Right ventricle myocardium superior (tissue), 1 donor: ENCODE measurements at places on chromosomes 5 and 9.

DNA sequence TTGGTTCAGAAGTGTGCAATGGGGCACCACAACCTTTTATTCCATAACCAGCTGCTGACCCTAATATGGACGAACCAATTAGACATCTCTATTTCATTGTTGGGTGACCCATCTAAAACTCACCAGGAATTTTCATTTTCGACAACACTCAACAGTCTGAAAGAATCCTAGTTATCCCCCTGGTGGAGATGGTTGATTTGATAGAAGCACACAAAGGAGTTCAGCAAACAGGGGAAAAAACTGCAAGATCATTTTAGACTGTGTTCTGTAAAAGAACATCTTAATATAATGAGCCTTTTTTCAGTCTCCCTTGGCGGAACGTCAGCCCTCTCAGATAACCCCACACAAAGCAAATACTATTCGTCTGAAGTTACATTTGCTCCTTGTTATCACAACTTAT is 367.4 kb downstream of the KIAA0825 start:
- DNase-seq: no peak

DNA sequence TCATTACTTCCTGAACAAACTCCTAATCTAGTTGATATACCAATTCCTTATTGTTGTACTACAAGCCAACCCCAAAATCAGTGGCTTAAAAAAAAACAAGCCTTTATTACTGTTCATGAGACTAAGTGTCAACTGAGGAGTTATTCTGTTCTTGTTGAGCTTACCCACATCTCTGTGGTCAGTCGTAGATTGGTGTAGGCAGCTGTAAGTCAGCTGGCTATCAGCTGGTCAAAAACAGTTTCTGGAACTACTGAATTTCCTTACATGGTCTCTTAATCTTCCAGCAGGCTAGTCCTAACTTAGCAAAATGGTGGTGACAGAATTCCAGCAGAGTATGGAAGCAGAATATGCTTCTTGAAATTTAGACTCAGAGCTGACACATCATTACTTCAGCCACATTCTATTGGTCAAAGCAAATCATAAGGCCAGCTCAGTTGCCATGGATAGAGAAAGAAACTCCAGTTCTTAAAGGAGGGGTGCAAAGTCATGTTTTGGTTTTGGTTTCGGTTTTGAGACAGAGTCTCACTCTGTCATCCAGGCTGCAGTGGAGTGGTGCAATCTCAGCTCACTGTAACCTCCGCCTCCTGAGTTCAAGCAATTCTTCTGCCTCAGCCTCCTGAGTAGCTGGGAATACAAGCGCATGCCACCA is 386.1 kb upstream of the MPDZ start:
- no peak for DNase-seq

DNA sequence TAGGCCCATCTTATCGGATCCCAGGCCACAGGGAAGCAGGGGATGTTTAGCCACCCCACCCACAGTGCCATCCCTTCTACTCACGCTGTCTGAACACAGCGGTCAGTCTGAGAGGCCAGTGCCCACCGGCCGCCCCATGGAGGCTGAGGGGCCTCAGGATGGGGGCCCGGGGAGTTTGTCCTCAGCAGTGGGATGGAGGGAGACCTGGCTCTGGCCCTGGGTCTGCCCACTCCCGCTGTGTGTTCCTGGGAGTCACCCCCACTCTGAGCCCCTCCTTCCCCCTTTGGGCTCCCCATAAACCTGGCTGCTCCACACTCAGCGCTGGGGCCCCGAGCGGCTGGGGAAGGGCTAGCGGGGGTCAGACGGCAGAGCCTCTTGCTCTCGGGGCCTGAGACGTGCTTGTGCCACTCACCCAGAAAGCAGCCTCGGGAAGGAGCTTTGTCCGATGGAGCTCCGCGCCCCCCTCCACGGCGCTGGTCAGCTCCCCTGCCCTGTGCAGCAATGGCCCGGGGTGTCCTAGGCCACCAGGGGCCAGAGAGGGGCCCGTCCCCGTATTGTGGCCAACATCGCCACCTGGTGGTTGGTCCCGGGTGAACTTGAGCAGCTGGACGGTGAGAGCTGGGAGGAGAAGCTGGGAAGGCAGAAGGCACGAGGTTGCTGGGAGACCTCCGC is 10.9 kb upstream of the LAMC3 start:
- peak; percentile 82 for DNase-seq

DNA sequence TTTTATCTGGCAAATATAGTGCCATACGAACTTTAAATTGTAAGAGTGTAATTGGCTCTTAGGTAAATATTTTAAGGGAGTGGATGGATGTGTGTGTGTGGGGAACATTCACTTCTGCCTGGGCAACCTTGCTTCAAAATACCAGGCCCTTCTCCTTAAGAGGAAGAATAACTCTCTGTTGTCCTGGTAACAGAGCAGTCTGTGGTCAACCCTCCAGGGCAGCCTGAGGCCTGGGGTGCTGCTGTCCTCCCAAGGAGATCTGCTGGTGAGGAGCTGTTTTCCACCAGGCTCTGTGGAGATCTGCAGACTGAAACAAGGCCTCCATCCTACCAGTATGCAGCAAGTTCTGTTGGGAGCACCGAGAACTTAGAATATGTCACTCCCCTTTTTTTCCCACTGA is 325.2 kb downstream of the PSAT1 start:
- DNase-seq: no peak

DNA sequence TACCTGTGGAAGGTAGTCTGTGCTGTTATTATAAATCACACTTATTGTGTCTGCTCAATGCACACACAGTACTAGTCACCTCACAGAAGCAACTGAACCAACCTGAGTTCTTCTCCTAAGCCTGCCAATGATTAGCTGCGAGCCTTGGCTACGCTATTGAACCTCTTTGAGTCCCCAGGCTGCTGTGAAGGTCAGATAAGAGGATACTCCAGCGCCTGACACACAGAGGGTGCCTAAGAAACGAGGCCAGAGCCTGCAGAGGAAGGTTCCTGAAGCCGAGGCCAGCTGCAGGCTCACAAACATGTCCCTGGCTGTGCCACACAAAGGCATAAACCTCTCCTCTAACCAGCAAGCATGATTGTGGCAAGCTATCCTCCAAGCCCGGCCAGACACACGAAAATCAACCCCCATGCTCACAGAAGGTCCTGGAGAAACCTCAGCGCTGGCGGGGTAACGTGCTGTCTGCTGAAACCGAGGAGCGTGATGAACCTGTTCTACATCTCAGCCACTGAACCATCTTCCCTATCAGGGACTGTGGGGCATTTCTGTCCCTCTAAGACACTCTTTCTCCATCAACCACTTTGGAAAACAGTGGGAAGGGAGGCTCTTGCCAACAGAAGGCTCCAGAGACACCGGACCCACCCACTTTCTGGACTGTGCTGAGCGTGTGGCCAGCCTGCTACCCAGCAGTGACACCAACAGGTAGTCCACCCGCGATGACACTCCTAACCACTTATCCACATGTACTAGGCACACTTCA is 53.2 kb upstream of the SLC25A51 start:
- no peak for DNase-seq

- no peak for DNase-seq
These were observed 9.0 kb upstream of the SETD9 start for GRCh38 chr5:56900395-56900794.

DNA sequence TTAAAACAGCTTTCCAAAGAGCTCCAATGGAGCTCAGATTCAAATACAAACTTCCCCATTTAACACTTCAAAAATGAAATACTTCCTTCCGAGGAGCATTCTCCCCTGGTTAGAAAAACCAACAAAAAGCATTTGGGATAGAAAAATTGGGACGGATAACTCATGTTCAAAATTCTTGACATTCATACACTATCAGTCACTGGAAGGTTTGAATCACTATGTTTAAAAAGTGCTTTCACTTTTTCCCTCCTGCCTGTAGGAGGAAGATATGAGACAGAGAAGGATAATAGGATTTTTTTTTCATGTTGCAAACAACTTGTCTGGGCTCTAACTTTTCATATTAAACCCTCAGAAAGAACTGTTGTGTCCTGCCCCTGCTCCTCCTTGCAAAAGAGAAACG is 412.0 kb downstream of the ACTL7B start:
- DNase-seq: no peak

DNA sequence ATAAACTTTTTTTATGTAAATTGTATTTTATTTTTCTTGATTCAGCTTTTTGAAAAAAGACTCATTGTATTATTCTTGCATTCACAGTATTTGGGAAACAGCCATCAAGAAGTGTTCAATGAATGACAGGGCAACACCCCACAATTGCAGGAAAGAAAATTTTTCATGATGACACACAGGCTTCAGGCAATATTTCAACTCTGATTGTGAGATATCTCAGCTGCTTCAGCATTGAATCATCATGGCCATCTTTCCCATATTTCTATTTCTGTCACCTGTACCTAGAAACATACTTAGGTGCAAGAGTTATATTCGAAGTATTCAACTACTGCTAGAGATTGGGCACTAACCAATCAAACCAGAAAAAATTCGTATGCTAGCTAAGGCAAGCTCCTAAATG is 446.0 kb downstream of the ISL1 start:
- DNase-seq: no peak
